Muscle of arm (tissue), 14 donors: ENCODE measurements at places on chromosomes 7 and 10.

DNA sequence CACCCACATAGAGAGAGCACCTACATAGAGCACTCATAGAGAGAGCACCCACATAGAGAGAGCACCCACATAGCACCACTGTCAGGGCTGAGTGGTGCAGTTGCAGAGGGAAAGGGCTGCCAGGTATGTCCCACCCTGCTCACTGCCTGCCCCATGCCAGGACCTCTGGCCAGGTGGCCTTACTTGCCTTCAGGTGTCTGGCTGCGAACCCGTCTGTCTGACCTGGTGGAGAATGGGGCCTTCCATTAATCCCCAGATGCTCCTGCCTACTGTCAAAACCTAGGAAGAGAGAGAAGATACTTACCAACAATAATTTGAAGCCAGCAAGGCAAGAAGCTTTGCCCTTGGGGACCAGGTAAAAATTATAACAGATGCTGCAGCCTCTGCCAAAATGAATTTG, 51.1 kb downstream of the INSIG1 start:
- no peak for DNase-seq

DNA sequence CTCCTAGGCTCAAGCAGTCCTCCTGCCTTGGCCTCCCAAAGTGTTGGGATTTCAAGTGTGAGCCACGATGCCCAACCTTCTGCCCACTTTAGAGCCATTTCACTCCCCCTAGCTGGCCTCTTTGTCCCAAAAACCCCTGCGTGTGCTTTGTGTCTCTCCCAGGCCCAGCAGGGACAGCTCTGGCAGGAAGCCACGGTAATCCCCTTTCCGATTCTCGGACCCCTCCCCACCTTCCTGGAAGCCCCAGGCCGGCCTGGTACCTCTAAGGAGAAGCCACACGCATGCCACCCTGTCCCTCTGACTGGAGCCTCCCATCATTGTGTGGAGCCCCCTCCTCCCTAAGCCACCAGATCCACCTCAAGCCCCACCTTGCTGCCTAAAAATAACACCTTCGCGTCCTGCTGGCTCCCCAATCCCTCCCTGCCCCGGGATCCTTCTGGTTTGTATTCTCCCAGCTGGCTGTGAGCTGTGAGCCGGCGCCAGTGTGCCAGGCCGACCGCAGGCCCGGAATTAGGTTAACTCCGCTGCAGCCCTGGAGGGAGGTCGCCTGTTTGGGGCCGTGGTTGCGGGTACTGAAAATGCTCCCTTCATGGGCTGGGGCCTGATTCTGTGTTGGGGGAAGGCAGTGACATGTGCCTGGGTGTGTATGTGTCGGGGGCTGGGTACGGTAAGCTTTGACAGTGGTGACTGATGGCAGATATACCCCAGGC, 16.4 kb upstream of the SRRM3 start:
- DNase-seq: no peak

DNA sequence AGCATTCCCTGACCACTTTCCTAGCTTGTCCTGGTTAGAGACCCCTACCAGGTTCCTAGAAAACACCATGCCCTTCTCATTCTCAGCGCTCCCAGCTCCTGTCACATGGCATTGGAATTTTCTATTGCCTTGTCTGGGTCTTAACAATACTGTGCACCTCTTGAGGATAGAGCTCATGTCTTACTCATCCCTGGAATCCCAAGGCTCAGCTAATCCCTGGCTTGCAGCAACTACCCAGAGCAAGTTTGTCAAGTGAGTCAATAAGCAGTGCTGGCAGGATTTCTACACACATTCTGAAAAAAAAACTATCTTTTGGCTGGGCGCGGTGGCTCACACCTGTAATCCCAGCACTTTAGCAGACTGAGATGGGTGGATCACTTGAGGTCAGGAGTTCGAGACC, 11.7 kb upstream of the PRDX3 start:
- no peak for DNase-seq

- no peak for DNase-seq
Measured at GRCh38 chr7:116653646-116654045, 18.4 kb upstream of the MET start.

DNA sequence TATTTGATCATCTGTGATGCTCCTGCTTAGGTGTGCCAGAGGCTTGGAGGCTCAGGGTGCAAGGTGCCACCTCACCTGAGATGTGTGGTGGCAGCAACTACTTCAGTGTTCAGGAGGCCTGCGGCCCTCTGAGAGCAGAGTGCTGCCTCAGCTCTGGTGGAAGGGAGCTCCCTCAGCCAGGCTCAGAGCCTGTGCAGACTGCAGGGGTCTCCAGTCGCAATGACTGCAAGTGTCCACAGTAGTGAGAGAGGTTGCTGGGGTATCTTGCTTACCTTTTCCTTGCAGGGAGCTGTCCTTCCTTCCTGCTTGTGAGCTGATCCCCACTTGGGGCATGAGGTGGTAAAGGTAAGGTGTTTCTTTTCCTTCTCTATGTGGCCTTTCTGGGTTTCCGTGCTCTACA, 131.0 kb upstream of the GAD2 start:
- DNase-seq: no peak

GRCh38 chr7:118572604-118573003, 348.1 kb downstream of the ANKRD7 start:
- DNase-seq: no peak

GRCh38 chr10:110237894-110238480, 30.6 kb downstream of the MXI1 start:
- no peak for DNase-seq

DNA sequence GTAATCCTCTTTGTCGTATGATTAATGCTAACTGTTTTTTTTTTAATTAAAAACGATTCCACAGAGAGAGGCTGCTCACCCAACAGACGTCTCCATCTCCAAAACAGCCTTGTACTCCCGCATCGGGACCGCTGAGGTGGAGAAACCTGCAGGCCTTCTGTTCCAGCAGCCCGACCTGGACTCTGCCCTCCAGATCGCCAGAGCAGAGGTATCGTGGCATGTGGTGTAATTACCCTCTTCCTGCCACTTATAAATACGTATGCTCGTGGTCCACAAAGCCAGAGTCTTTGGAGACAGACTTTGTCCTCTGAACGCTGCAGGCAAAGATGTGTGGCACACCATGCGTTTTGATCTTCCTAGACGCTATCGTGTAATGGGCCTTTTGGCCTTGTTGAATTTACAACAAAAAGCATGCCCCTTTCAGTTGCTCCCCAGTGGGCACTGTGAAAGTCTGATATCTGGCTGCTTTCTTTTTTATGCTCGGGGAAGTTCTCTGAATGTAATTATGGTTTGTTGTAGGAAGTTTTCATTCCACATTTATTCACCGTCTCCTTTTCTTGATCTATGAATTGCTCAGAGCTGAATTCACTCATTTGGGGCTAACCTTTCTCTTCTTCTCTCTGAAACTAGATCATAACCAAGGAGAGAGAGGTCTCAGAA, 33.6 kb upstream of the BTBD16 start:
- no peak for DNase-seq

- DNase-seq: no peak
Measured at GRCh38 chr7:22935269-22935668, 78.7 kb downstream of the HYCC1 start.

GRCh38 chr10:725786-726185, 36.3 kb upstream of the DIP2C start:
- peak; percentile 11 for DNase-seq

- no peak for DNase-seq
Measured at GRCh38 chr7:100419660-100420226, 8.8 kb downstream of the ZCWPW1 start.

GRCh38 chr7:98761225-98761624, 108.6 kb downstream of the TMEM130 start:
- DNase-seq: no peak

DNA sequence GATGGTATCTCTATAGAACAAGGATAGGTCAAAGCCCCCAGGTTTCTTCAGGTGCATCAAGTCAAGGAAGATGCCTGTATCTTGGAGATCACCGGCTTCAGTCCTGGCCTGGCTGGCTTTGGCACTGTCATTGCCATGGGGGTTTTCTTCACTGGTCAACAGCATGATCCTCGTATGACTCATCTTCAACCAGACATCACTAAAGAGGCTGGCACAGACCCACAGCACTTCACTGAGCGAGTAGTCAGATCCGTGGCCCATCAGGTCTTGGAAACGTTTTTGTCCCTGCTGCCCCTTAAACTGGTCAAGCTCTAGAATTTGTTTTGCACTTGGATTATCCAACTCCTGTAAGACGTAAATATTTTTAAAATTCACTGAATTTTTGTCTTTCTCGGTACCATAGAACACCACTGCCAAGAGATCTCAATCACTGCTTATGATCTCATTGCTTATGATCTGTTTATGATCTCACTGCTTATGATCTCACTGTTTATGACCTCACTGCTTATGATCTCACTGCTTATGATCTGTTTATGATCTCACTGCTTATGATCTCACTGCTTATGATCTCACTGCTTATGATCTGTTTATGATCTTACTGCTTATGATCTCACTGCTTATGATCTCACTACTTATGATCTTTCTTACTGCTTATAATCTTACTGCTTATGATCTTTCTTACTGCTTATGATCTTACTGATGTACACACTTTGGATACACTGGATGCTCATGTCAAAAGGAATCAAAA, 135.2 kb downstream of the CYP26A1 start:
- DNase-seq: no peak

DNA sequence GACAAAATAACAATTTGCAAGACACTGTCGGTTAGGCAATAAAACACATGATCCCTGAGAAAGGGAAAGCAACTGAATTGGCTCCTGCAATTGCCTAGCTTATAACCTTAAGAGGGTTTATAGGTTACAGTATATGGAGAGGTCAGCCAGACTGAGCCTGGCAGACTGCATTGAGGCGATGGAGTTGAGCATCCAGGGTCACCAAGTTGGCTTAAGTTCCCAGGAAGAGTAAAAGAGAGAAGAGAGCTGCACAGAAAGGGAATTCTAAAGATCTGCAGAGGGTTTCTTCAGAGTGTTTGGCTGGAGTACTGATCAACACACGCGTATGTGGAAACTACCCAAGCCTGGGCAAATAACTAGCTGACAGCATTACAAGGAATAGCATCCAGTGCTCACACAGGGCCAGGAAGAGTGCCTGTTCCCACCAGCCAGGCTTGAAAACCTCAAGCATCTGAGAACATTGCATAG, 11.2 kb downstream of the ANKMY2 start:
- DNase-seq: no peak

- no peak for DNase-seq
Measured at GRCh38 chr10:35326466-35327235, 9.7 kb upstream of the CCNY start.

GRCh38 chr7:128910569-128910945, at the start of gene KCP:
TSS of gene KCP (minus strand) at chr7:128910709. CDS start at chr7:128910676, 33 bp downstream.
- DNase-seq: no peak

- no peak for DNase-seq
Measured at GRCh38 chr7:12209221-12209620, 1.9 kb upstream of the TMEM106B start.

- DNase-seq: no peak
Measured at GRCh38 chr10:50794490-50794889, 54.8 kb downstream of the ASAH2B start.

DNA sequence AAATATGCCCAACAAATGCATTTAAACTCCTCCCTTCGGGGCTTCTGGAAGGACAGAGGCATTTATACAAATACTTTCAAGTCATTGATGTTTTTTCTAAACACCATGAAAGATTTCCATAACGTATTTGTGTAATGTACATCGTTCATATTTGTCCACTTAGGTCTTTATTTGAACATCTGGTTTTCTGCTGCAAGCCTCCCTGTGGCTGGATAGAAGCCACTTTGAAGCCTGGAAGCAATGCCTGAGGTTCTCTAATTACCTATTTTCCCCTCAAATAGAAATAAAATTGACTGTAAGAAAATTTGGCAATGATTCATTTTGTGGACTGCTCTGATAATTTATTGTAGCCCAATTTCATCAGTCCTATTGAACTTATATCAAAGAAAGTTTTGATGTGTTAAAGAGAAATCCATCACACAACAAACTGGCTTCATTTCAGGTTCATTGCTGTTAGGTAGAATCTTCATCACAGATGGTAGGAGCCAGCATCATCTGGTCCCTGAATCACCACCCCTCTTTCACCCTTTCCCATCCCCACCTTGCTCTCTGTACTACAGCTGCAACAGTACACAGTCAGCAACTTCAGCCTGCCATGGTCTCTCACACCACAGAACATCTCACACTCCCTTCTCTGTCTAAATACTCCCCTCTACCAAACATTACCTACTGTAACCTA, 186.0 kb upstream of the MGMT start:
- DNase-seq: peak; percentile 80
